ENCODE measurements at places on chromosomes 4 and X.

DNA sequence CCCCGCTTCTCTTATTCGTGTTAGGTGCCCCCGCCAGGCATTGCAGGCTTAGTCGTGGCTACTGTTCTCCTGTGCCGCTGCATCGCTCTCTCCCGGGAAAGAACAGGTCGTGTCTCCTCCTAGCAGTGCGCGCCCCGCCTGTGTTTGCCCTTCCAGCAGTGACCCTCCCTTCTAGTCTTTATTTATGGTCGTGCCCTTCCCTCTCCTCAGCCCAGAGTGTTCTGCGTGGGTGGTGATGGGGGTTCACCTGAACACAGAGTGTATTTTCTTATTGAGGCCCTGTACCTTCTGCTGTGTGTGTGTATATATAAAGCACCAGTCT, 15.2 kb downstream of the USP11 start:
- no peak for DNase-seq

GRCh38 chrX:77415161-77415560, 32.0 kb upstream of the FGF16 start:
- DNase-seq, result no peak

DNA sequence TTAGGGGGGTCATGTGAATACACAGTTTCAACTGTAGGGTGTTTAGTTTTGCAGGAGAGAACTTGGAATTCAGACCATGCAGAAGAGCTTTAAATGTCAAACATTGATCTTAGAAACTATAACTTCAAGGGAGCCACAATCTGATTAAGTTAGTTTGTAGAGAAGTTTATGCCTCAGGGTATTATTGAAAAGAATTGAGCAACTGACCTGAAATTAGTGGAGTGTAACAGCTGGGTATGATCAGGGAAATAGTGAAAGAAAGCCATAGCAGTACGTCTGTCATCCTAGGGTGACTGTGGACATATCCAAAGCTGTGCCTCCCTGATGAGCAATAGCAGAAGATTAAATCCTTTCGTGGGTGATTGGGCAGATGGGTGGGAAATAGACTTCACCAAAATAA, 63.8 kb downstream of the FAM47B start:
- DNase-seq, result no peak

DNA sequence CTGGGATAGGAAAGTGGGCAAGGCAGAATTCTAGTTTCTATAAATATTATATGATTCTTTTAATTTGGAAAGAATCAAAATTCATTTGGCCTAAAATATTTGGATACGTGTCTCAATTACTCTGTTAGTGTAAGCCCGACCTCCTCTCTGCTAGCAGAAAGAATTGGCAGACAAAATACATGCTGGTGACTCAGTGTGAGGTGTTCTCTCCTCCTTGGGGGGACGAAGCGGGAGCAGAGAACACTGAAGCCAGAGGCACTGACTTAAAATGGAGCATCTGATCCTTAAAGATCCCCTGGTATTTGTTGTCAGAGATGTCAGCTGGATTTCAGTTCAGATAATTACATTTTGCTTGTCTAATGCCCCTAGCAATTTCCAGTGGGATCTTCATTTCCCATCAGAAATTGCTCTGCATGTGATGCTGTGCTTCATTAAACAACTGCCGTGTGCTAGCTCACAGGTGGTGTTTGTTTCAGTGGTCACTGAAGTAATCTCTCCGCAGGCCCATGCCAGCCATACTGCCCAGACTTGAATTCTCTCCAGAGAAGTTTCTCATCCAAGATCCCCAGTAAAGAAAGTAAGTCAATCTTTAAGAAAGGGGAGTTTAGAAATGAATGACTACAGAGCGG, 188.7 kb upstream of the TLL1 start:
- DNase-seq, result no peak

DNA sequence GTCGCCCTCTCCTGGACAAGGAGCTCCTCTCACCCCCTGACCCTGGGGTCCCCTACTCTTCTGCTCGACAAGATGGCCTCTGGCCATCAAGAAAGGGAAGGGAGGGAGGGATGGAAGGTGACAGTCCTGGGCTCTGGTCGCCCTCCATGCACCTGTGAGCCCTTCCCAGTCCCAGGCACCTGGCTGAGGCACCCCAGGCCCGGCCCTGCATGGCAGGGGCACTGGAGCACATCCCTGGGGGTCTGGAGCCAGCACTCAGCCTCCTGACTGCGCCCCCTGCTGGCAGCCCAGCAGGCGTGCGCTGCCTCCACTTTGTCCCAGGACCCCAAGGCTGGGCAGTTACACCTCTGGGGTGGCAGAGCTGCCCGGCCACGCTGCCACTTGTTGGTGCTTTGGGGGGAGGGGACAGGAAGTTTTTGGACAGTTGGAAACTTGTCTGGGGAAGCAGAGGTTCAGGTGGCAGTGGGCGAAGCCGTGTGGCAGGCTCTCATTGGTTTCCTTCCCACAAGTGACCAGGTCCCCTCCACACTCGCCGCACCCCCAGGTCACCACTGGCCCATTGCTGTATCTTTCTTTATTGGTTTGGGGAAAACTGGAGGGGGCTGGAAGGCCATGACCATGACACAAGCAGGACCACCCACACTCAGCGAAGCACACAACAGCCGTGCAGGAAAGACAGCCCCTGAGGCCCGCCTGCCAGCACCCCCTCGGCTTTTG, 4.3 kb downstream of the PNCK start:
- DNase-seq, result no peak

GRCh38 chrX:13397878-13398818, 78.3 kb upstream of the ATXN3L start:
- no peak for DNase-seq

DNA sequence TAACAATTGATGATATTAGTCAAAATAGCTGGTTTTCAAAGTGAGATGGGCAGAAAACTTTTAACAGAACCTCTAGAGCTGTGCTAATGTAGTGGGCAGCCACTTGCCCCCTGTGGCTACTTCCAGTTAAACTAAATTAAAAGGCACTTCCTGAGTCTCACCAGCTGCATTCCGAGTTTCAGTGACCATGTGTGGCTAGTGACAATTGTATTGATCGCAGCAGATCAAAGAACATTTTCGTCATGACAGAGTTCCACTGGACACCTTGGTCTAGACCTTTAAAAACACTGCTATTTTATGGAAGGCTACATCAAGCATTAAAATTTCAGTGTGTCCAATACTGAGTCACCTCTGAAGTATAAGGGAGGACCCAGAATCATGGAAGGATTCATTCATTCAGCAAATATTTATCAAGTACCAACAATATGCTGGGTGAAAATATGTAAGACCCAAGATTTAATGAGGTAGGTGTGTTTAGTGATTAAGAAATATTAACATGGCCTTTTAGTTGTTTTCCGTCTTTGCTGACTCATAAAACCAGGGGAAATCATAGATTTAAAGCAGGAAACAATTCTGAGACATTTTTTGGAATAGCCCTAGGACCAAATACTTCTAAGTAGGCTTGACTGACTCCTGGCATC, 5.1 kb upstream of the FAT1 start:
- DNase-seq, result no peak

GRCh38 chrX:40096395-40097091, 1.2 kb downstream of the BCOR start:
- DNase-seq, result peak; percentile 61

GRCh38 chrX:275967-276580, 5.1 kb upstream of the PLCXD1 start:
- DNase-seq, result no peak

DNA sequence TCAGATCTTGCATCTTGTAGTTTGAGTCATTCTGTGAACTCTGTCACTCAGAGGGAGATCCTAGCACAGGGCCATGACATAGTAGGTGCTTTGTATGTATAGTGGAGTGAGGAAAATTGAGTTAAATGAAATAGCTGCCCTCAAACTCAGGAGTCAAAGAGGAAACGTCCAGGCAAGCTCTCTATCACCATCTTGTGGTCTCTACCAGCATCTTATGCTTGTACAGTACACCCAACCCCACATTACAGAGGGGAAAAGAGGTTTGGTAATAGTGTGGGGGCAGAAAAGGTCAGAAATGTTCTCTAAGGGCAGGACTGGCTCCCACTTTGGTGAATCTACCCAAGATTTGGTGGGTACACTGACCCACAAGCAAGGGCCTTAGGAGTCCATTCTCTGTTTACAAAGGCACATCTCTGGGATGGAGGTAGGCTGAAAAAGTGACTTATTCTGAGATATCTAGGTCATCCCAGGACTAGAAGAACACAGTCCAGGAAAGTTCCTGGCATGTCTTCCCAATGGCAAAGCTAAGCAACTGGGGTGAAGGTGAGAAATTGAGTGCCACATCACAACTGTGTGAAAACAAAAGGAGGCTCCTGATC, 131.8 kb downstream of the OR13H1 start:
- DNase-seq, result no peak

DNA sequence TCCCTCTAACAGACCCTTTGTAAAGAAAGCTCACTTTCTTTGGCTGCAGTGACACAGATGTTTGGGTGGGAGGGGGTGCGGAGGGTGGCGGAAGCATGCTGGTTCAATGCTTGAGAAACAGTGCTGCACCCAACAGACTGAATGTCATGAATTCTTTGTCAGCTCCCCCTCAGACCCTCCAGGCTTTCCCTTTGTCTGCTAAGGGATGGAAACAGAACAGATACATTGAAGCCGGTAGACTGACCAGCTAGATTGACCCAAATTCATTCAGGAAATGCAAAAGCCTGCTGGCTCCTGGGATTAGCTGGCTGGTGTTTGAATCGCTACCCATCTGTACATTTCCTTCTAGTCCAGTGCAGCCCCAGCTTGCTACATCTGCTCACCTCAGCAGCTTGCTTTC, 90.8 kb upstream of the PAK3 start:
- no peak for DNase-seq

DNA sequence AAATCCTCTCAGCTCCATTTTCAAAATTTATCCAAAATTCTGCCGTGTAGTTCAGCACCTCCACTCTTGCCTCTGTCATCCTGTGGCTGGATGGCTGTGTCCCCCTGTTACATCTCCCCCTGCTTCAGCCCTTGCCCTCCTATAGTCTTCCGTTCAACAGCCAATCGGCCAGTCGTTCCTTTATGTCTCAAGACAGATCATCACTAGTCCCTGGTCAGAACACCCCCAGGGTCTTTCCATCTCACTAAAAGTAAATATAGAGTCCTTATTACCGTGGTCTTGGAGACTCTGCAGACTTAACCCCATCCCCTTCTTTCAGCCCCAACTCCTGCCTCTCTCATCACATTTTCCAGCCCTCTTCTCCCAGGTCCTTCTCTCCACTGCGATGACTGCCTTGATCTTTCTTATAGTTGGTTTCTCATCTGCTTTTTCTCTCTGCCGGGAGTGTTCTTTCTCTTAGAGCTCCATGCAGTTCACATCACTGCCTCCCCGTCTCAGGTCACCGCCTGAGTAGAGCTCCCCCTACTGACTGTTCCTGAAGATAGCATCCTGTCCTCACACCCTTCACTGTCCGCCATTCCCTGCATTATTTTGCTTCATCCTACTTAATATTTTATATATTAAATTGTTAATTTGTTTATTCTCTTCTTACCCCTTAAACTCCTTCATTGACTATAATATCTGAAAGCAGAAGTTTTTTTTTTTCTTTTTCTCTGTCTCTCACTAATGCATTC, 736.9 kb upstream of the MAGEB2 start:
- DNase-seq, result no peak

GRCh38 chrX:110172215-110172614, 145.7 kb downstream of the AMMECR1 start:
- no peak for DNase-seq

GRCh38 chr4:106830879-106831278, 205.2 kb downstream of the DKK2 start:
- DNase-seq, result no peak

GRCh38 chrX:129609395-129609794, 45.4 kb downstream of the APLN start:
- no peak for DNase-seq

- no peak for DNase-seq
Observed at GRCh38 chrX:80751456-80751855, 58.2 kb downstream of the BRWD3 start.

DNA sequence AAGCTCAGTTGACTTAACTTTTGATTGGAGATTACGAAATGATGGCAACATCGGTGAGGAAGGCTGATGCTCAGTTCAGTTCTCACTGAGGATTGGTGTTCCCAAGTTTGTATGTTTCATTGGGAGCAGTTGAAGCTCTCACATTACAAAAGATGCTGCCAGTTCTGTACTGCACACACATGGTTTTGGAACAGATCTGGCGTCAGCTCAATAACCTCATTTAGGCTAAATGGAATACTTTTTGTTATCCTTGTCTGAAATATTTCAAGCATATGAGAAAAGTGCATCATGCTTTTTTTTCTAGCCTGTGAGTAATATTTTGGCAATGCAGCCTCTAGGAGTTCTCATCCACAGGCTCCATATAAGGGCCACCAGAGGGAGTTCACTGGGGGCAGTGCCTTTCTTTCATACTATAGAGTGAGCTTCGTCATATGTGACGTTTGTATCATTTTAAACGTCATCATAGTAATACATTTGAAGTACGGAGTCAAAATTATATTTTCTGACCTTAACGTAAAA, 4.1 kb downstream of the ENPEP start:
- DNase-seq, result no peak

DNA sequence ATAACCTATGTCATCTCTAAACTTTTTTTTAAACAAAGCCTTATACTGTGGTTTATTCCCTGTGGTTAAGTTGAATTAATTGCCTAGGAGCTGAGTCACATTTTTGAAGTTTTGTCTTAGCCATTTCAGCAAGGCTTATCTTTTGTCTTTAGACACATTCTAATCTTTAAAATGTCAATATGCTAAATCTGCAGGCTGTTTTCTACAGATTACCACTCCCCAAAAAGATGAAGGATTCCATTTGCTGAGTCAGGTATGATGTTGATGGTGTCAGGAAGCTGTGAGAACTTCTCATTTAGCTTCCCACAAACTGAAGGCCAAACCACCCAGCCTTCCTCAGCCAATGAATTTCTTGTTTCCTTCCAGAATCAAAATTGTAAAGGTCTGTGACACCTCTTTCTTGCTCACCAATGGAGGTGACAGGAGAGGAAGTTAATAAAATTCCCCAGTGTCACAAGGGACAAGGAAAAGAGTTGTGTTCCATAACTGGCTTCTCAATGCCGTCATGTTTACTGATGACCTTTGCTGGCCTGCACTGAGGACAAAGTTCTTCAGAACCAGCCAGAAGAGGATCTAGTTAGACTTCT, 3.7 kb upstream of the CXCL6 start:
- no peak for DNase-seq

DNA sequence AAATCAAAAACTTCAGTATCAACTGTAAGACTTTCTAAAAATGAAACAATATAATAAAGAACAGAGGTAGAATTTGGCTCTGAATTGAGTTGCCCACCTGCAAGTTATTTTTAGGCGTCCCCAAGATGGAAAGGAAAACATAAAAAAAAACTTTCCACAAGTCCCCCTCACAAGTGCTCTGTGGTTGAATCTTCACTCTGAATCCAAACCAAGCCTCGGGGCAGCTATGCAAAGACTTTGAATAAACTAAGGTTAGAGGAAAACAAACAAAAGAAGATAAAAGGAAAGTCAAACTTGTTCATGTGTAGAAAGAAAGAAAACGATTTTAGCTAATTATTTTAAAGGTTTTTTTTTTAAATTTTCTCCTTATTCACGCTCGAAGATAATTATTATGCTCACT, 372.4 kb upstream of the SLIT2 start:
- DNase-seq, result no peak

- no peak for DNase-seq
Observed at GRCh38 chrX:110022599-110023448, 19.9 kb downstream of the TMEM164 start.

- no peak for DNase-seq
Observed at GRCh38 chrX:131778269-131779218, 234.7 kb downstream of the OR13H1 start.

Data from C1 segment of cervical spinal cord (tissue), 14 donors.